ENCODE measurements at places on chromosomes 6 and 20. TPM values are rescaled to one million over a fixed set of nuclear protein-coding genes. Genes with fewer than 3 reads are reported as not detected.

The RSPH4A gene
- 0.52 TPM for total RNA-seq

The R3HDML gene
- not detected for total RNA-seq

The PPP1R14C gene
- 14.1 TPM for total RNA-seq

The OXT gene
- not detected for total RNA-seq

The ZNF341 gene
- 1.0 TPM for total RNA-seq

The SCAND1 gene
- total RNA-seq, result 28.7 TPM

The SMAP1 gene
- total RNA-seq, result 13.6 TPM

The CALHM4 gene
- total RNA-seq, result not detected

The LTA gene
- total RNA-seq, result not detected

The AVP gene
- total RNA-seq, result not detected

The FILIP1 gene
- total RNA-seq, result 19.3 TPM

The ZSCAN23 gene
- 4.7 TPM for total RNA-seq

The OR2W1 gene
- not detected for total RNA-seq

The ZSCAN26 gene
- 15.7 TPM for total RNA-seq

The BPIFB1 gene
- total RNA-seq, result not detected

The OPRM1 gene
- total RNA-seq, result not detected
